Vagina (tissue), 2 donors: ENCODE measurements at places on chromosomes 3 and 15. TPM values are rescaled to one million over a fixed set of nuclear protein-coding genes. Genes with fewer than 3 reads are reported as not detected.

Gene KCNH8
- total RNA-seq: 2.0 TPM

DNA sequence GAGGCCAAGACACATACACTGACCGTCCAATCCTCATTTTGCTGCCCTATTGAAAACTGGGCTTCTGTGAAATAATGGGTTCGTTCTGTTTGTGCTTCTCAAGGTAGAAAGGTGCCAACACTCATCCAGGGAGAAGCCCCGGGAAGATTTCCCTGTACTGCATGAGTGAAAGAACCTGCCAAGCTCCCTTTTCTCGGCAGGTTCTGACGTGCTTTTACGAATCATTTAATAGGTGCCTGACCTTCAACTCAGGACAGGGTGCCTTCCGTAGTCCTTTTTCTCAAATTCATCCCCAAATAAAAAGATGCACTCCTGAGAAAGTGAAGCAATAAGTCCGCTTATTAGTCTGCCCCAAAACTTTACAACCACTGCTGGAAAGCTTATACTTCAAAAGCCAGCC, 64.2 kb downstream of the B3GNT5 start:
- H3K36me3 ChIP-seq: no peaks in the 10 kb centered on the region
- no peak for DNase-seq
- H3K4me1 ChIP-seq: no peaks in the 10 kb centered on the region
- no peak overlapping the region for H3K27ac ChIP-seq
- H3K4me3 ChIP-seq: no peak overlapping the region
- H3K27me3 ChIP-seq: no peaks in the 10 kb centered on the region

GRCh38 chr15:59011262-59011952, 23.9 kb downstream of the RNF111 start:
- peaks cover 14% of the 10 kb centered on the region for H3K4me1 ChIP-seq
- no peak overlapping the region for H3K4me3 ChIP-seq
- no peak for DNase-seq
- no peak overlapping the region for H3K27ac ChIP-seq
- H3K27me3 ChIP-seq: no peaks in the 10 kb centered on the region
- no peaks in the 10 kb centered on the region for H3K36me3 ChIP-seq

Gene TATDN2
- total RNA-seq: 34.4 TPM

Gene GOLGA8G
- total RNA-seq: not detected
